CD4-positive, alpha-beta memory T cell (primary cell): ENCODE measurements at places on chromosomes 4 and X.

DNA sequence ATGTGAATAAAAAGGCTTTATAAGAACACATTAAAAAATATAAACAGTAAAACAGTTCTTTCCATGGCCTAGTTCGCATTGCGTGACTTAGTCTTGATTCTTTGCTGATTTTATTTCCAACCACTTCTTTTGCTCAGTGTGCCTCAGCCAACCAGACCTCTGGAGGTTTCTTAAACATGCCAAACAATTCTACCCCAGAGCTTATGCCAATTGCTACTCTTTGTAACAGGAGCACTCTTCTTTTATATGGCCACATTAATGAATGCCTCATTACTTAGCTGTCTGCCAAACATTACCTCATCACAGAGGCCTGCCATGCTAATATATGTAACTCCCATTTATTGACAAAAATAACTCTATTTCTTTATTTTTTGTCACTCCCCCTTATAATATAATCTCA lies 202.3 kb downstream of the NDST4 start:
- H3K27me3 ChIP-seq: no peaks in the 10 kb centered on the region
- no peak overlapping the region for H3K27ac ChIP-seq
- no peaks in the 10 kb centered on the region for H3K4me1 ChIP-seq
- no peak overlapping the region for H3K4me3 ChIP-seq
- H3K36me3 ChIP-seq: no peaks in the 10 kb centered on the region

DNA sequence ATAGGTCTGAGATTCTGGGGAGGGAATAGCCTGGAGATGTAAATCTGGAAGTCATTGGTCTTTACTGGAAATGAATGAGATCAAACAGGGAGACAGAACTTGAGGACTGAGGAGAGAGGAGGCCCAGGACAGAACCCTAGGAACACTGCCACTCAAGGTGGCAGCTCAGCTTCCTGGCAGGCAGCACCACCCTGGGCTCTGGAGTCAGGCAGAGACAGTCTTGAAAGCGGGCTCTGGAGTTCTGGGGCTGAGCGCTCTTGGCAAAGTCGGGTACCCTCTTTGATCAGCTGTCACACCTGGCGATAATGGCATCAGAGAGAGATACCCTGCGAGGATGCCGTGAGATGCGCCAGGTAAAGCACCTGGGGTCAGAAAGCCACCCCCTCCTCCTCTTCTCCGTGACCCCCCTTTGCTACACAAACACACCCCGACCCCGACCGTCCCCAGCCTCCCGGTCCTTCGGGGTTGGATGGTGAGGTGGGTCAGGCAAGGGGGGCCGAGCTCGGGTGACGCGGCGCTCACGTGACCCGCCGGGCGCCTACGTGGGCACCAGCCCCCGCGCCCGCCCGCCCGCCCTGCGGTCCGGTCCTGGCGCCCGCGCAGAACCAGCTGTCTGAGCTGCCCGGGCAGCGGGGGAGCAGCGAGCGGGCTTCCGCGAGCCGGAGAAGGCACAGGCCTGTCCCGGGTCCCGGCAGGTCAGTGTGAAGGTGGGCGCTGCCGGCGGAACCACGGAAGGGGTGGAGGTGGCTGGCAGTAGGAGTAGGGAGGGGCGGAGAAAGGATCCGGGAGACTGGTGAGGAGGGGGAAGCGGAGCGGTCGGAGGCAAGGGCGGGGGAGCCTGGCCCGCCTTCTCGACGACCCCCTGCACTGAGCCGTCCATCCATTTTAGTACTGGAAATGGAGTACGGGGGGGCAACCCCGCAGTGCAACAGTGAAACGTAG lies at the start of gene TCEAL3:
Gene TCEAL3, plus strand, starts transcription at position 600 of the 942 bp plus-strand sequence. CDS start 1,102 bp downstream, outside the sequence.
- no peaks in the 10 kb centered on the region for H3K36me3 ChIP-seq
- peaks cover 3% of the 10 kb centered on the region for H3K4me1 ChIP-seq
- H3K4me3 ChIP-seq: peak within 1 kb of the TSS; percentile 45
- peak within 1 kb of the TSS; percentile 60 for H3K27ac ChIP-seq
- peak; percentile 53 for DNase-seq

DNA sequence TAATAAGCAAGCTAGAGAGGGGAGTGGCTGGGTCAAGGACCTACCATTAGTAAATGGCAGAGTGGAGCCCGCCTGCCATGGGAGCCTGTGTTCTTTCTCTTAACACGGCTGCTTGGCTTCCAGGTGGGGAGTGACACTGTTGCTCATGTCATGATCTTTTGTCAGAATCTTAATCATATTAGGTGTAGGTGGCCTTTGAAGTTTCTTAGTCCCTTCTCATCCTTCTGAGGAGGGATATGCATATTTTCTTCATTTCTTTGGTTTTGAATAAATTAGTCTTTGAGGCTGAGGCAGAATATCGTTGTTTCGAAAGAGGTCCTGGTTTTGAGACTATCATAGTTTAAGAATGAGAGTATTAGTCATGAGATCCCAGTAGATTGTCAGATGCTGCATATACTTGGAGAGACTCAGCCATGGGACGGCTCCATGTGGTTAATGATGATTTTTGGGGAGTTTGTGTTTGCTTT lies 28.9 kb downstream of the SNX25 start:
- H3K27ac ChIP-seq: no peak overlapping the region
- H3K36me3 ChIP-seq: no peaks in the 10 kb centered on the region
- H3K27me3 ChIP-seq: no peaks in the 10 kb centered on the region
- no peak for DNase-seq
- H3K4me3 ChIP-seq: no peak overlapping the region

DNA sequence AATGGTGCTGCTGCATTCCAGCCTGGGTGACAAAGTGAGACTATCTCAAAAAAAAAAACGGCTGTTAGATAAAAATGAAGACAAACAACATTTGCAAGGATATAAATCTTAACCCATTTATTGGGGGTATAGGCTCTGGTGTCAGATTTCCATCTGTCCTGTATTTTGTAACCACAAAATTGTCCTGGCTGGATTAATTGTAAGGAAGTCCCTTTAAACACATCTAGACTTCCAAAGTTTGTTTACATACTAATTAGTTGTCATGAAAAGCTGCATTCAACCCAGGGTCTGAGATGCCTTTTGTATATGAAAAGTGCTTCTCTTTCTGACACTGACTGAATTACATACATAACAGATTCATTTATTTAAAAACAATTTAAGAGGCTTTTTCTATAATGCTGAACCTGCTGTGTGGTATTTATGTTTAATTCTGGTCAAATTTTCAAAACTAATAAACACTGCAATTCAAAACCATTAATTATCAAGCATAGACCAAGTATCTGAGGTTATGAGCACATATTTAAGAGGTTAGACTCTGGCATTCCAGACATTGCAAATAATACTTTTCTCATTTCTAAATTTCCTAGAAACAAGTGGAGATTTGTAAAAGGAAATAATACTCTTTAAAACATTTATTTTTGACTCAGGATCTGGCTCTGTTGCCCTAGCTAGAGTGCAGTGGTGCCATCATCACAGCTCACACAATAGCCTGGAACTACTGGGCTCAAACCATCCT lies 17.5 kb upstream of the UGDH start:
- no peak overlapping the region for H3K27ac ChIP-seq
- H3K4me3 ChIP-seq: no peak overlapping the region
- no peaks in the 10 kb centered on the region for H3K36me3 ChIP-seq
- DNase-seq: no peak
- H3K4me1 ChIP-seq: no peaks in the 10 kb centered on the region
- no peaks in the 10 kb centered on the region for H3K27me3 ChIP-seq

- H3K27ac ChIP-seq: no peak overlapping the region
- no peaks in the 10 kb centered on the region for H3K4me1 ChIP-seq
- H3K27me3 ChIP-seq: no peaks in the 10 kb centered on the region
- no peaks in the 10 kb centered on the region for H3K36me3 ChIP-seq
Measured at GRCh38 chr4:119028296-119028695, 107.3 kb upstream of the MYOZ2 start.

- no peak overlapping the region for H3K27ac ChIP-seq
- H3K36me3 ChIP-seq: no peaks in the 10 kb centered on the region
- DNase-seq: no peak
- H3K4me1 ChIP-seq: no peaks in the 10 kb centered on the region
- no peaks in the 10 kb centered on the region for H3K27me3 ChIP-seq
Measured at GRCh38 chr4:80788798-80789197, 241.7 kb upstream of the BMP3 start.

DNA sequence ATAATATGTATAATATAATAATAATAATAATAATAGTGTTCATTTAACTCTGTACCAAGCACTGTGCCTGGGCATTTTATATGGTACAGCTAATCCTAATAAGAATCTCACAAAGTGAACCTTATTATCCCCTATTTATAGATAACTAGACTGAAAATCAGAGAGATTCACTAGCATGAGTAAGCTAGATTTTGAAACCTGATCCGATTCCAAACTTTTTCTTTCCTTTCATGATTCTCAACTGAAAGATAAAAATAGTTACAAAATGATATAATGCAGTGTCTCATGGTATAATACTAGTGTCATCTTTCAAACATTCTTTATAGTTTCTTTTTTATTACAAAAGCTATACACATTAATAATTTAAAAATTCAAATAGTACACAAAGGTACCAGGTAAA lies 55.9 kb upstream of the RNF128 start:
- H3K4me3 ChIP-seq: no peak overlapping the region
- no peaks in the 10 kb centered on the region for H3K4me1 ChIP-seq
- H3K27me3 ChIP-seq: no peaks in the 10 kb centered on the region
- H3K36me3 ChIP-seq: no peaks in the 10 kb centered on the region
- DNase-seq: no peak
